ENCODE measurements at places on chromosomes 11 and 22.

GRCh38 chr22:30116362-30117117 is 36.3 kb downstream of the HORMAD2 start:
- no peak for DNase-seq

DNA sequence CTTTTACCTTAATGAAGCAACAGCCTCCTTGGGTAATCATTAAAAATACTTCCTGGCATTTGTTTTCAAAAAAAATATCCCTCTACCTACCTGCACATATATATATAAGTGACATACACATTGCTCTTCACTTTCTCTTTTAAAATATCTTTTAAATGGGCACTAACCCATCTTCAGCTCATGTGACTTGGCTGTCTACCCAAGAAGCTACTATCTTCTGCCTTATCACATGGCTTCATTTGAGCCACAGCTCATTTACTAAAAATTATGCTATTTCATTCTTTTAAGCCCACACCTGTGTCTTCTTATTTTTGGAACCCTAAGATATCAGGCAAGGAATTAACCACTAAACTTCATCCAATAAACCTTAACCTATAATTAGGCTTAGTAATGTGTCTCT is 37.0 kb upstream of the SOX6 start:
- no peak for DNase-seq

- DNase-seq: no peak
Measured at GRCh38 chr11:28628412-28628811, 520.2 kb downstream of the METTL15 start.

- DNase-seq: no peak
Measured at GRCh38 chr11:64913171-64913727, 3.8 kb downstream of the ATG2A start.

DNA sequence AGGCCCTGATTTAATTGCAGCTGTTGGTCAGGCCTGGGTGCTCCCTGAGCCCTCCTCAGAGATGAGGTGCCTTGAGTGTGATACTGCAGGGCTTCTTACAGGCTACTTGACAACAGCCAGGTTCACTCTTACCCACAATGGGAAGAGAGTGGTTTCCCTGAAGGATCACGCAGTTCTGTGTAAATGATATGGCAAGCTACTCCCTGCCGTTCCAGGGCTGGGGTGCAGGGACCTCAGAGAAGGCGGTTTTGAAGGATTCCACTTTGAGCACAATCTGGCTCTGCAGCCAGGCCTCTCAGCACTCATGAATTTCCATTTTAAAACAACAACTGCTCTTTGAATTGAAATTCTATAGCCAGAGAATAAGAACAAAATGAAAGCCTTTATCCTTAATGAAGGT is 92.9 kb downstream of the SLC17A6 start:
- no peak for DNase-seq

- DNase-seq: no peak
Measured at GRCh38 chr11:65637794-65638419, at the start of gene SIPA1. Gene SIPA1, plus strand, starts transcription at chr11:65638101. Its CDS starts 2,821 bp downstream, at chr11:65640922.

GRCh38 chr11:83663446-83663845 is 377.3 kb upstream of the CCDC90B start:
- no peak for DNase-seq

- no peak for DNase-seq
Measured at GRCh38 chr11:101523634-101524260, 60.1 kb downstream of the TRPC6 start.

DNA sequence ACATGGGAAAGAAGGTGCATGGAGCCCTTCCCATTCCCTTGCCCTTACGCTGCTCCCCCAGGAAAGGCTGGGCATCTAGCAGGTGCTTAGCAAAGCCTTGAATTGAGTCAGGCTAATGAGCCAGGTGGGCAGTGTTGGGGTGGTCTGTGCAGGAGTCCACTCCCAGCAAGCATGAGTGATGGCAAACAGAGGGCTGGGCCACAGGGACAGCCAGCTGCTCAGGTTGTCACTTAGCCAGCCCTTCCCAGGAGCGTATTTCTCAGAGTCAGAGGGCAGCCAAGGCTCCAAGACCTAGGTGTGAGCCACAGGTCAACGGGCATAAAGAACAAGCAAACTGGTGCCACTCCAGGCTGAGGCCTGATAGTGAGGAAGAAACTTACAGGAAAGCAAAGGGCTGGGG is 149.8 kb downstream of the DSCAML1 start:
- no peak for DNase-seq

- DNase-seq: no peak
Measured at GRCh38 chr11:73236854-73237253, 18.8 kb downstream of the P2RY2 start.

All from activated CD8-positive, alpha-beta memory T cell treated with anti-CD3 and anti-CD28 coated beads for 1 hour (primary cell).